ENCODE measurements at places on chromosomes 1 and 21. TPM values are rescaled to one million over a fixed set of nuclear protein-coding genes. Genes with fewer than 3 reads are reported as not detected.

The MTARC1 gene
- polyA plus RNA-seq: 80.6 TPM

DNA sequence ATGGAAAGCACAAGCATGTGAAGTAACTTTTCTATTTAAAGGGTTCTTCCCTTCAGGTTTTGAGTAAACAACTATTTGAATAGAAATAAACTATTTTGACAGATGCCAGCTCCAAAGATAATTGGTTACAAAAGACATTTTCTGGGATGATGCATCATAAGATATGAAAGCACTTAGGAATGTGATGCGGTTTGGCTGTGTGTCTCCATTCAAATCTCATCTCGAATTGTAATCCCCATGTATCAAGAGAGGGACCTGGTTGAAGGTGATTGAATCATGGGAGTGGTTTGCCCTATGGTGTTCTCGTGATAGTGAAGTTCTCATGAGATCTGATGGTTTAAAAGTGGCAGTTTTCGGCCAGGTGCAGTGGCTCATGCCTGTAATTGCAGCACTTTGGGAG lies 6.4 kb downstream of the DISP1 start:
- no peak for DNase-seq

The RUNX3 gene
- polyA plus RNA-seq: 6.7 TPM

- no peak for DNase-seq
These were observed 29.5 kb downstream of the PIK3R3 start for GRCh38 chr1:46102769-46103476.

GRCh38 chr1:55839626-55840025 lies 624.5 kb upstream of the USP24 start:
- DNase-seq: no peak

DNA sequence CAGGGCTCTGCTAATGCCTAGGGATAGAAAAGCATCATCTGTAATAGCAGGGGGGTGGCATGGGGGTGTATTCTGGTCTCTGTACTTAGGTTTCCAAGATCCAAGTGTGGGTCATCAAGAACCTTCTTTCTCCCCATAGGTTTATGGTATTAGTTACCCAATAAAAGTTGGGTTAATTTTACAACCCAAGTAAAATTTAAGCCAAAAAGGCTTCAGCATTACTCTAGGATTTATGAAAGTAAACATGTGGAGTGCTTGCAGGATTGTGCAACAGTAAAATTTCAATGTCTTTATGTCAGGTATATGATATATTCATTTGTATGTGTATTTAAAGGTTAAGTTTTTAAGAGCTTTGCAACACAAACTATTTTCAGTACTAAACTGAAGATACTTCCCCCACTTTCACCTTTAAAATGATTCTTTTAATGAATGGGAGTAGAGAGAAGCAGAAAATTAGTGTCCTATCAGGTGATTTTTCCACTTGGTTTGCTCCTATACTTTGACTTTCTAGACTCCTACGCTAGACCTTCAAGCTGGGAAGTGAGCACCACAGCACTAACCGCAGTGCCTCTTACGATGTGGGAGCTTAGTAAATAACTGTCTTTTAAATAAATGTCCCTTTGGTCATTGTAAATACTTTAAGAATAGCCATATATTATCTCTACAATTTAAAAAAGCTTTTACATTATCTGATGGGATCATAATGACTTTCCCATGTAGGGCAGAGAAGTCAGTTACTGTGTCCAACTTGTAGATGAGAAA lies 67.8 kb upstream of the UBE2U start:
- DNase-seq: no peak

- DNase-seq: no peak
These were observed 286.1 kb downstream of the LRRC40 start for GRCh38 chr1:69919129-69919921.

The SHC1 gene
- 31.5 TPM for polyA plus RNA-seq

- no peak for DNase-seq
These were observed 99.7 kb upstream of the LBR start for GRCh38 chr1:225527575-225527974.

Data from CD14-positive monocyte (primary cell).